ENCODE measurements at places on chromosomes 5 and 9.

- DNase-seq, result no peak
Observed at GRCh38 chr9:133713150-133713959, 24.8 kb downstream of the SARDH start.

GRCh38 chr9:120935383-120935857, 8.8 kb upstream of the TRAF1 start:
- peak; percentile 85 for DNase-seq

DNA sequence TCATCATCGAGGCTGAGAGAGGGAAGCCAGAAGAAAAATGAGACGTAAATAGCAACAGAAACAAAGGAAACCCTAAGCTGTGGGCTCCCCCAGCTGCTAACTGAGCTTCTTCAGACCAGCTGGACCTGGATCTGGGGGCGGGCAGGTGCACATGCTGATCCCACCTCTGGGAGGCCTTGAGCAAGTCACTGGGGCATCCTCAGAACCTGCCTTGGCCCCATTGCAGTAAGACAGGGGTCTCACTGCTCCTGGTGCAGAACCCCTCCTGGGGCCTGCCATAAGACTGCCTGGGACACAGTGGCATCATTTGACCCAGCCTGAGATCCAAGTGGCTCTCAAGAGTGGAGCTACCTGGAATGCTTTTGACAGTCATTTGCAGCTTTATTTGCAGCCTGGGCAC, 77.4 kb downstream of the PHF2 start:
- no peak for DNase-seq

DNA sequence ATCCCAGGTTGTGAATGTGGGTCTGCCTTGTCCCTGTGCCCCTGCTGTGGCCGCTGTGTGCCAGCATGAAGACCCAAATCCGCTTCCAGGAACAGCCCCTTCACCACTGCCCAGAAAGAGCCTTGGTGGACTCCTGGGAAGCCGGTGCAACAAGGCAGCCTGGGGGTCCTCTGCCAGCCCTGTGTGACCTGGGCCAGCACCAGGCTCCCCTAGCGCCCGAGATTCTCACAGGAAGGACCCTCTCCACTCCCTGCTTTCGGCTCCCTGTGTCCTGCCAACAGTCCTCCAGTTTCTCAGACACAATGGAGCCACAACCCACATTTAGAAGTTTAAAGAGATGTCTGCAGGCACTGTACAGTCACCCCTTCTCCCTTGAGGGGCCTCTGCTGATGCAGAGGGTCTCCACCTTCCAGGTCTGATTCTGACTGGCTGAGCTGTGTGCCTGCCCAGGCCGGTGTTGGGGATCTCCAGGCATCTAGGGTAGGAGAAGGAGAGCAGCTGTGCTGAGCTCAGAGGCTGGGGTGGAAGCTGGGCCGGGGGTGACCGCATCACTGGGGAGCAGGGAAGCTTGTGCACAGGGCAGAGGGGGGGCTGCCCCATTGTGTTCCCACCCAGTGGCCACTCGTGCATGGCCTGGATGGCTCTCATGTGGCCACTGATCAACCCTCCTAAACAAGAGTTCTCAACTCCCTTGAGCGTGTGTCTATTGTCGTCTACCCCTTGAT, 174.0 kb downstream of the IRX2 start:
- DNase-seq, result no peak

GRCh38 chr5:17373814-17374556, 124.0 kb upstream of the TAF11L2 start:
- no peak for DNase-seq

GRCh38 chr9:133499132-133499891, 20.4 kb upstream of the SLC2A6 start:
- DNase-seq, result no peak

DNA sequence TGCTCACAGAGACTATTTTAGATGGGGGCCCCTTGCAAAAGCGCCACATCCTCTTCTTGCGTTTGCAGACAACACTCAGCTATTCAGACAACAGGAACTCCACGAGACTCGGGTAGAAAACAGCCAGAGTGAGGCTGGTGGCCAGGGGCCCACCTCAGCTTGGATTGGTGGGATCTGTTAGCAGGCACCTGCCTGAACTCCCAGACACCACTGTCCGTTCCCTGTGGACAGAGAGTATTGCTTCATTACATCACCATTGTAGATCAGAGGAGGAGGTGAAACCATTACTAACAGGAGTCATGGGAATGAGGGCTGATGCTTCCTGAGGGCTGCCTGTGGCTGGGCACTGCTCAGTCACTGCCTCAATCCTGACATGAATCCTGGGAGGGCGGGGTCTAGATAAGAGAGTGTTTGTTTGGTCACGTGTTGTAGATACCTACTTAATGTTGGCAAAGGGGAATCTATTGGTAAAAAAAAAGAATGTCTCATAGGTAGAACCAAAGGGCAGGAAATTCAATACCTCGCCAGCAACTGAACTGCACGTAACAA, 4.4 kb upstream of the RAPGEF1 start:
- no peak for DNase-seq

- no peak for DNase-seq
Observed at GRCh38 chr9:135134268-135135022, 47.0 kb downstream of the OLFM1 start.

DNA sequence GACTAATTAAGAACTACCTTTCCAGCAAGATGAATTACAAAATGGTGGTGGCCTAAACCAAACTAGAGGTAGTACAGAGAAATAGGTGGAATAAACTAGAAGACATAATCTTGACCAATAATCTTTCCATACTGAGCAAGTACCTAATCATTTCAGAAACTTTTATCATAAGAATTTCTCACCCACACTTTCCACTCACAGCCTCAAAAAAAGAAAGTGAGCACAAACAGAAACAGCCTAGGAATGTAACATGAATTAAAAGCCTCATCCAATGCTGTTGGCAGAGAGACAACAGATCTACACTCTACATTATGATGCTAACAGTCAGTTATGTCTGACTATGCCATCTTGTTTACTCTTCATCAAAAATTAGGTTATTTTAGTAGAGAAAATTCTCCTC, 1.3 kb downstream of the RNF38 start:
- no peak for DNase-seq

- no peak for DNase-seq
Observed at GRCh38 chr9:95595721-95596295, 79.0 kb upstream of the PTCH1 start.

- no peak for DNase-seq
Observed at GRCh38 chr5:180618829-180619562, 27.7 kb upstream of the SCGB3A1 start.

- no peak for DNase-seq
Observed at GRCh38 chr5:156826150-156826549, 23.9 kb upstream of the PPP1R2B start.

DNA sequence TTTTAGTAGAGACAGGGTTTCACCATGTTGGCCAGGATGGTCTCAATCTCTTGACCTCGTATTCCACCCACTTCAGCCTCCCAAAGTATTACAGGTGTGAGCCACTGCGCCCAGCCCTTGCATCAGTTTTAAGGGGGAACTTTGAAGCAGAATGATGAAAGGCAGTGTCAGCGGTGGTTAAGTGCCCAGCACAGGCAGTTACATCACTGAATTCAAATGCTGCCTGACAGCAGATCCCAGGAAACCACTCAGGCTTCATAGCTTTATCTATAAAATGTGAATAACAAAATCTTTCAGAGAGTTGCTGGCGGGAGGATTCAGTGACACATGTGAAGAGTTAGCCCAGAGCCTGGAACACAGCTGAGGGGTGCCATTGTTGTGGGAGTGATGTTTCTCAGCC, 26.5 kb downstream of the FGF1 start:
- DNase-seq, result no peak

DNA sequence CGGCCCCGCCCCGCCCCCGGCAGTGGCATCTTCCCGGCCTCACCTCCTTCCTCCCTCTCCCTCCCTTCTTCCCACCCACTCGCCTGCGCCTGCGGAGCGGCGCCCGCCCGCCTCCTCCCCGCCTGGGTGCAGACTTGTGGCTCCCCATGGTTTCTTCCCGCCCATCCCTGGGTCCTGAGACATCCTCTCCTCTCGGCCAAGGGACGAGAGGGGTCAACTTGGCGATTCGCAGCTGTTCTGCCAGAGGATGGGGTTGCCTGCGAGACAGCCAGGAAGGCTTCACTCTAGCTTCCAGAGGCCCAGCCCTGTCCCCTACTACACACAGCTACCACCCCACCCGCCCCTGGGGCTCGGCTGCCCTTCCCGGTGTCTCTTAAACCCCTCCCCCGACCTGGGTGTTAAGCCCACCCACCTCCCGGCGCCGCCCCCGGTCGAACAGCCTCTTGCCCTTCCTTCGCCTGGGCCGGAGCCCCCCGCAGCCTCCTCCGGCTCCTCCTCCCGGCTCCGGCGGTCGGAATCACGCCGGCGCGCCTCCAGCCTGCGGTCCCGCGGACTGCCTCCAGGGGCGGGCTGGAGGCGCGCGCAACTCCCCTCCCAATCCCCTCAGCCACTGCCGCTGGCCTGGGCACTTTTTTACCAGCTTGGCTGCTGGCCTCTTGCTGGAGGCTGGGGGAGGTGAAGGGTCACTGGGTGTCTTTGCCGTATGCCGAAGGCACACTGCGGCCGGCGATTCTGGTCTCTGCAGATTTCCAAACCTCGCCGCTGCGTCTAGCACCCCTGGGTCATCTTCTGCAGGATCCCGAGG, 1.9 kb downstream of the JADE2 start:
- peak; percentile 73 for DNase-seq

DNA sequence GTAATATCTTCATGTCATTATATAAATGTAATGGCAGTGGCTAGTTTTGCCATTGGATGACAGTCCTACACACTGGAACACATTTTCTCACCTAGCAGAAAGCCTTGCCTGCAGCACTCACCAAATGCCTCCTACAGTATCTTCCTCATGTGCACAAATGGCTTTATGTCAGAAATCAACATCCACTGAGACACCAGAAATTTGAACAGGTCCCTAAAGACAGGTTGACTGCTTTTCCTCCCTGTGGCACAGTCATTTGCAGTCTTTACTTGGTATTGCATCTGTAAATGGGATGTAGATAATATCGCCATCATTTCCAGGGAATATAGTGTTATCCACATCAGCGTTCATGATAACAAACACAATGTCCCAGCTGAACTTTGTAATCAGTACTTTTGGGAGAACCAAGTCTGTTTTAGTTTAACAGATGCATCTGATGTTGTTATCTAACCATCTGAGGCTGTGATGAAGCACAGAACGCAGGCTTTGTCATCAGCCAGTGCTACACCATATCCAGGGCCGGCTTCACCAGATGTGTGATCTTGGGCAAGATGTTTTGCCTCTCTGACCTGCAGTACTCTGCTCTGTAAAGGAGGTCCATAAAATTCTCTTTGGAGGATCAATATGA, 83.9 kb upstream of the TAS2R1 start:
- no peak for DNase-seq

GRCh38 chr5:95712347-95712958, 18.7 kb upstream of the RHOBTB3 start:
- peak; percentile 93 for DNase-seq

GRCh38 chr5:130282049-130282448, 377.8 kb downstream of the CHSY3 start:
- no peak for DNase-seq

DNA sequence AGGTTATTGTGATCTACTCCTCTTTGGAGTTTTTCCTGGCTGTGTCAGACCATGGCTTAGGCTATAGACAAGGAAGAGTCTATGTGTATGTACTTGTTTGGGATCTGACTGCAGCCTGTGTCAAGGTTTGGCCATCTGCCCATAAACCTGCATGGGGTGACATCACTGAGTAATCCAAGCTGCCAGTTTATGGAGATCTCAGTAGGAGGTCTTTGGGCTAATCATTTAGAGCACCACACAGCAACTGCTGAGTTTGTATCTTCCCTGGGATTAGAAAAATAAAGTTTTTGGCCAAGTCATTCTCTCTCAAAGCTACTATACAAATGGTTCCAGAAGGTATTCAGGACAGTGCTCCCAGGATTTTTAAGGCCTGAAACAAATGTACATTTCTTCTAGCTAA, 65.5 kb upstream of the HSPB3 start:
- DNase-seq, result peak; percentile 85

- no peak for DNase-seq
Observed at GRCh38 chr5:59732301-59732700, 161.2 kb downstream of the PDE4D start.

DNA sequence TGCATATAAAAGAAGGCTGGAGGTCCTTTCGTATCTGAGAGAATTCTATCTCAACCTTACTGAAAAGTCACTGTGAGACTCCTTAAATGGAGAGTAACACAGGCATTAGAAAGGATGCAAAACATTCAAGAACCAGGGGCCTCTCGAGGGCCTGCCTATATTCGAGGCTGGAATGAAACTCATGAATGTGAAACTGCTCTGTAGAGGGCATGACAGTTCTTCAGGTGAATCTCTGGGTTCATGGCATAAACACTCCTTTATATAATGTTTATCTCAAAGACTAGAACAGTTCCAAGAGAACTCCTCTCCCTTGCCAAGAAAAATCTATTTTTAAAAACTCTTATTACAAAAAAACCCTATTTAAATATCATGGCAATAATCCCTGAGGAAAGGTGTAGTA, 113.9 kb downstream of the SEC61B start:
- no peak for DNase-seq

DNA sequence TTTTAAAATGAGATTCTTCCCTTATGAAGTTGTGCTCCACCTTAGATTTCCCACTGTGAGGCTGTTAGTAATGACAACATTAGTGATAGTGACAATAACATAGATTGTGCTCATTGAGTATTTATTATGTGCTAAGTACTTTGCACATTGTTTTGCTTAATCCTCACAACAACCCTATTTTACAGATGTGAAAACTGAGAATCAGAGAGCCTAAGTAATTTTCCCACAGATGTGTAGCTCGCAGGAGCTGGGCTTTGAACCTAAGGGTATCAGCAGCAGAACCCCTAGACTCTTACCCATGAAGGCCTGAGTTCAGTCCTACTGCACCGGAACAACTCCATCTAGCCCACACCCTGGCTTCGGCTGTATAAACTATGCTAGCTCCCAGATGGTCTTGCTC, 15.6 kb upstream of the ARAP3 start:
- DNase-seq, result no peak

- no peak for DNase-seq
Observed at GRCh38 chr5:113491022-113491421, 2.8 kb upstream of the MCC start.

DNA sequence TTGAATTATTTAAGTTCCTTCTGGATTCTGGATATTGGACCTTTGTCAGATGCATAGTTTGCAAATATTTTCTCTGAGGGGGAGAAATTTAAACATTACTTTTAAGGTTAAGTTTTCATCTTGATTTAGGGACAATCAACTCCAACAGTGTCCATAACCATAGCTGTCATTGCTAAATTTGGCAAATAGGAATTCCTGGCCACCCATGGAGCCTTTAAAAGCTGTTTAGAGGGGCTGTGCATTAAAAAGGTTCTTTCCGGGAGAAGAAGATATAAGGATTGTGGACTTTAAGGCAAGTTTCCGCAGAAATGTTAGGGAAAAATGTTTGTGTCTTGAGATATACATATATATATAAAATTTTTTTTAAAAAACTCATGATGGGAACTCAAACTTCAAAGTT, 339.7 kb downstream of the ADAMTS6 start:
- DNase-seq, result no peak

- DNase-seq, result no peak
Observed at GRCh38 chr9:132078699-132079356, 839 bp downstream of the MED27 start.

GRCh38 chr5:149438711-149439132, 59.6 kb upstream of the IL17B start:
- DNase-seq, result no peak

- DNase-seq, result no peak
Observed at GRCh38 chr5:133527311-133527710, 85.0 kb downstream of the FSTL4 start.

GRCh38 chr9:86962692-86963091, 15.4 kb upstream of the GAS1 start:
- no peak for DNase-seq

GRCh38 chr9:12163723-12164458, 529.3 kb upstream of the TYRP1 start:
- DNase-seq, result no peak

Data from RCC 7860 (cell line).